ENCODE measurements at places on chromosomes 3 and 15. TPM values are rescaled to one million over a fixed set of nuclear protein-coding genes. Genes with fewer than 3 reads are reported as not detected.
A peak's percentile ranks its signal among the peaks of the same experiment; 100 is the strongest.

DNA sequence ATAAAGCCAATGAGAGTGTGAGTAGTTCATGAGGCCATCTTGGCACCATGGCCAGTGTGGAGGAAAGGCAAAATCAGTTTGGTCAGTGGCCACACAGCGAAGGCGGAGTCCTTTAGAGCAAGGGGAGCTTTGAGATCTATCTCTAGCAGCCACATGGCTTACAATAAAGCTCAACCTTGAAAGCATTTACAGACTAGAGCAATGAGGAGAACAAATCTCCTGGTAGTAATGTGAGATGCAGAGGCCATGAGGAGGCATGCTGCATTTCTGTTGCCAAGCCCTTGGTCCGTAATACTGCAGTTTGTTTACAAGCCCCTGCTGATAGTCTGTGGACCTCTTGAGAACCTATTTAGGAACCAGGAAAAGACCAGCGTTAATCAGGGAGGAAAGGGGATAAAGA lies 381.5 kb upstream of the C2CD4B start:
- peaks cover 4% of the 10 kb centered on the region for H3K4me1 ChIP-seq
- H3K27ac ChIP-seq: no peak overlapping the region
- DNase-seq: no peak
- H3K27me3 ChIP-seq: no peaks in the 10 kb centered on the region
- no peaks in the 10 kb centered on the region for H3K36me3 ChIP-seq
- no peak overlapping the region for H3K4me3 ChIP-seq

DNA sequence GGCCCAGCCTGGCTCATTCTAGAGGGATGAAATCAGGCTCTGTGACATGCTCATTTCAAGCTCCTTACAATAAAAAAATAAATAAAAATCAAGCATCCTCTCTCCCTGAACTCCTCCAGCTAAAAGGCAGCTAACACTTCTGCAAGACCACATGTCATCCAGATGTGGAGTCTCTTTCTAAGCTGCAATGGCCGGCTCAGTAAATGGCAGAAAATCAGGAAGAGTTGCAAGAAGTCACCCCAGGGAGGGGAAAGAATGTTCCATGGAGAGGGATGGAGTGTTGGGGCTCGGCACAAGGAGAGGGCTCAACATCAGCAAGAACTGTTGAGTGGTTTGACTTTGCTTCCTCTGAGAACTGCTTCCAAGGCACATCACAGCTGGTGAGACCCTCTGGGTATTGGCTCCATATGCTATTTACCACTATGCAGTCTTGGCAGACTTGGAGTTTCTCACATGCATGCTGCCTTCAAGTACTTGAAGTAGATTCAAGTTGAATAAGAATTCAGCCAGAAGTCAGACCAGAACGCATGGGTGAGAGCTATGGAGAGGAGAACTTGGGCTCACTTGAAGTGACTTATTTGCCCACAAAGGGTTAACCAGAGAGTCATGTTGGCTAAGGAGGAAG lies 689.0 kb downstream of the NTRK3 start:
- no peak for DNase-seq
- H3K36me3 ChIP-seq: no peaks in the 10 kb centered on the region
- no peaks in the 10 kb centered on the region for H3K27me3 ChIP-seq
- no peak overlapping the region for H3K4me3 ChIP-seq
- no peaks in the 10 kb centered on the region for H3K4me1 ChIP-seq

- H3K27ac ChIP-seq: no peak overlapping the region
- no peaks in the 10 kb centered on the region for H3K36me3 ChIP-seq
- H3K4me1 ChIP-seq: no peaks in the 10 kb centered on the region
- no peak overlapping the region for H3K4me3 ChIP-seq
- DNase-seq: no peak
Observed at GRCh38 chr3:44734646-44735168, 5.3 kb downstream of the ZNF501 start.

Gene PLCL2
- total RNA-seq: 14.2 TPM

DNA sequence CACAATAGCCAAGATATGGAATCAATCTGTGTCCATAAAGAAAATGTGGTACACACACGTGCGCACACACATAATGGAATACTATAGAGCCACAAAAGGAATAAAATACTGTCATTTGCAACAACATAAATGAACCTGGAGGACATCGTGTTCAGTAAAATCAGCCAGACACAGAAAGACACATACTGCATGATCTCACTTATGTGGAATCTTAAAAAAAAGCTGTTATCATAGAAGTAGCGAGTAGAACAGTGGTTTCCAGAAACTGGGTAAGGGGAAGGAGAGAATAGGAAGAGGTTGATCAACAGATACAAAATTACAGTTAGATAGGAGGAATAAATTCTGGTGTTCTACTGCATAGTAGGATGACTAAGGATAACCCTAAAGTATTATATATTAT lies 11.1 kb downstream of the ATOSA start:
- H3K4me1 ChIP-seq: no peaks in the 10 kb centered on the region
- no peak overlapping the region for H3K27ac ChIP-seq
- no peaks in the 10 kb centered on the region for H3K36me3 ChIP-seq
- H3K27me3 ChIP-seq: no peaks in the 10 kb centered on the region
- H3K4me3 ChIP-seq: no peak overlapping the region

DNA sequence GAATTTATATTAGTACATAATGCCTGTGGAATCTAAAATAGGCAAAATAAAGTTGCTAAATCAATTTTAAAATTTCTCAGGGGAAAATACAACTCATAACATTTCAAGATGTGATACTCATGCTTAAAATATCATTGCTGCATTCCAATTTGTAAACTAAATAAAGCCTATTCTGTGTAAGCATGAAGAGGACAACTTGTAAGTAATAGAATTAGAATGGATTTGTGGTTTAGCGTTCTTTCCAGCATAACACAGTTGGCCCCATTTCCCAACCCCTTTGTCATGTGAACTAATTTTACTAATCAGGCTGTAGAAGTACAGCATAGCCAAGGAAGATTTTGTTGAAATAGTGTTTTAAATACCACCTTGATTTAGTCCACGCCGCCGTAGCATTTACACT lies 437.2 kb downstream of the SI start:
- no peaks in the 10 kb centered on the region for H3K36me3 ChIP-seq
- H3K27ac ChIP-seq: no peak overlapping the region
- no peak for DNase-seq
- no peaks in the 10 kb centered on the region for H3K4me1 ChIP-seq

DNA sequence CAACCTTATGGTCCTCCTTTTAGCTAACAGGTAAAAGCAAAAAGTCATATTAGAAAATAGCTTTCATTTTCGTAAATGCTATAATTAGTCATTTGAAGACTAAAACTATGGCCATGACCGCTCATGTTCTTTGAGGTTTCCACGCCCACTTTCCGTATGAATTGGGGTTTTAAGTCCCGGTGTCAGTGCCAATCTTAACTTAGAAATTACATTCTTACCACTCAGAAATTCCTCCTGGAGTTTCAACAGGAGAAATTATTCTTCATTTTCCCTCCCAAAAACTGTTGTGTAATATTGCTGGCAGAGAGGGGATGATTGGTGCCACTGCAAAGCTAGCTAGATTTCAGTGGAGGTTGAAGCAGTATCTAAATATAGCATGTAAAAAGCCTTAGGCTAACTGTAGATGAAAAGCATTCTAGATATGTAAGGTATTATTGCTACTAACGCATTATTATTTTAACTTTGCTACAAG lies 71.0 kb upstream of the MDFIC2 start:
- no peaks in the 10 kb centered on the region for H3K4me1 ChIP-seq
- H3K36me3 ChIP-seq: no peaks in the 10 kb centered on the region
- H3K27me3 ChIP-seq: peaks cover 5% of the 10 kb centered on the region

GRCh38 chr15:90540768-90541167 lies 11.0 kb downstream of the CRTC3 start:
- H3K27ac ChIP-seq: no peak overlapping the region
- peaks cover 7% of the 10 kb centered on the region for H3K4me1 ChIP-seq
- no peak overlapping the region for H3K4me3 ChIP-seq

- H3K4me1 ChIP-seq: no peaks in the 10 kb centered on the region
- DNase-seq: no peak
- no peaks in the 10 kb centered on the region for H3K36me3 ChIP-seq
- H3K27me3 ChIP-seq: no peaks in the 10 kb centered on the region
- no peak overlapping the region for H3K4me3 ChIP-seq
Observed at GRCh38 chr3:56373386-56373785, 94.9 kb downstream of the ERC2 start.

Gene MB21D2
- 23.0 TPM for total RNA-seq

DNA sequence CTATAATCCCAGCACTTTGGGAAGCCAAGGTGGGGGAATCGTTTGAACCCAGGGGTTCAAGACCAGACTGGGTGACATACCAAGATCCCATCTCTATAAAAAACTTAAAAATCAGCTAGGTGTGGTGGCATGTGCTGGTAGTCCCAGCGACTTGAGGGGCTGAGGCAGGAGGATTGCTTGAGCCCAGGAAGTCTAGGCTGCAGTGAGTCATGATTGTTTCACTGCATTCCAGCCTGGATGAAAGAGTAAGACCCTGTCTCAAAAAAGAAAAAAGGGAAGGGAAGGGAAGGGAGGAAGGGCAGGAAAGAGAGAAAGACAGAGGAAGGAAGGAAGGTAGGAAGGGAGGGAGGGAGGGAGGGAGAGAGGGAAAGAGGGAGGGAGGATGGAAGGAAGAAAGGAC lies 133.7 kb upstream of the LRRN1 start:
- H3K4me3 ChIP-seq: no peak overlapping the region
- no peaks in the 10 kb centered on the region for H3K4me1 ChIP-seq
- no peaks in the 10 kb centered on the region for H3K27me3 ChIP-seq
- no peak for DNase-seq
- H3K36me3 ChIP-seq: no peaks in the 10 kb centered on the region

Gene PLA2G4B
- 2.7 TPM for total RNA-seq

Gene ABI3BP
- 10.4 TPM for total RNA-seq

GRCh38 chr3:44098656-44099415 lies 142.8 kb upstream of the TOPAZ1 start:
- H3K4me3 ChIP-seq: no peak overlapping the region
- no peaks in the 10 kb centered on the region for H3K36me3 ChIP-seq
- H3K4me1 ChIP-seq: peaks cover 14% of the 10 kb centered on the region
- H3K27ac ChIP-seq: peak overlapping the region; percentile 81
- no peak for DNase-seq

Gene C3orf18
- total RNA-seq: 4.7 TPM

DNA sequence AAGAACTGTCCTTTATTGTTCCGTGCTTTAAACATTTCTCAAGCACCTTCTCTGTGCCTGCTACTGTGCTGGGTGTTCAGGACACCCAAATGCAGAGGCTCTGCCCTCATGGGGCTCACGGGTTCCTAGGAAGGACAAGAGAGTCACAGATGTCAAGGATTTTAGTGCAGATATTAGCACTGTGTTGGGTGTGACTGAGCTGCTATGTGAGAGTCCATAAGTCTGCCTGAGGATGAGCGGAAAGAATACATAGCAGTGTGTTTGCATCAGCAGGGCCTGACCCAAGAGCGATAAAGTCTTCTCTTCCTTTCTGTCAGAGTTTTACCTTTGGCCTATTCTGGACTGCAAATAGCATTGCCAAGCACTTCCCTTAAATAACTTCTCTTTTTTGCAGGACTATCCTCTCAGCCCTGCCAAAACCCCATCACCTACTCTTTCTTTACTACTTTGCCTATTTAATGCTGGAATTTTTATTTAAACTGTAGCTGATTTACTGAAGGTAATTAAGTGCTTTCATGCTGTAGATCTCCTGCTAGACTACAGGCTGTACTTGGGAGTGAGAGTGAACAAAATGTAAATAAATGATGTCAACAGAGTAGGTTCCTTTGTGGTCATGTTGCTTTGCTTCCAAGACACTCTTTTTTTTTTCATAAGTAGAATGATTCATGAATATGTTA lies 459.4 kb upstream of the TPRG1 start:
- peaks cover 12% of the 10 kb centered on the region for H3K4me1 ChIP-seq
- no peaks in the 10 kb centered on the region for H3K36me3 ChIP-seq
- H3K27me3 ChIP-seq: no peaks in the 10 kb centered on the region

All from hepatocyte (in vitro differentiated cells).